ENCODE measurements at places on chromosomes 1 and 21.
A peak's percentile ranks its signal among the peaks of the same experiment; 100 is the strongest.

DNA sequence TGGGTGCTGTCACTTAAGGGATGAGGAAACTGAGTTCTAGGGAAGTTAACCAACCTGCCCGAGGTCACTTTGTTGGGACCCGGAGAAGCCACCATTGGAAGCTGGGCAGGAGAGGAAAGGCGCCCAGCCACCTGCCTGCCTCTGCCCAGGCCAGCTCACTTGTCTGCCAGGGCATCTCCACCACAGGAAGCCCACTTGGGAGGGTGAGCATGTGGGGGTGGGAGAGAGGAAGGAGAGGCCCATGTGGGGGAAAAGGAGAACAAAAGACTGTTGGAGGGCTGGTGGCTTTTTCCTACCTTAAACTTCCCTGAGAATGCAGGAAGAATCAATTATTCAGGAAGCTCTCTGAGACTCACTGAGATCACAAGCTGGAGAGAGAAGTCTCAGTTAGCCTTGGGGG is 43.8 kb upstream of the SELENON start:
- no peak for ATAC-seq

DNA sequence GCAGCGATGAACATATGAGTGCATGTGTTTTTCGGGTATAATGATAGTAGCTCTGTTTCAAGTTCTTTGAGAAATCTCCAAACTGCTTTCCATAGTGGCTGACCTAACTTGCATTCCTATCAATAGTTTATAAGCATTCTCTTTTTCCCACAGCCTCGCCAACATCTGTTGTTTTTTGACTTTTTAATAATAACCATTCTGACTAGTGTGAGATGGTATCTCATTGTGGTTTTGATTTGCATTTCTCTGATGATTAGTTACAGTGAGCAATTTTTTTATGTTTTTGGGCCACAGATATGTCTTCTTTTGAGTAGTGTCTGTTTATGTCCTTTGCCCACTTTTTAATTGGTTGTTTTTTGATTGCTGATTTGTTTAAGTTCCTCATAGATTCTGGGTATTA is 10.6 kb upstream of the RUNX1 start:
- ATAC-seq = no peak

GRCh38 chr1:20928146-20928545 is 141.0 kb upstream of the HP1BP3 start:
- no peak for ATAC-seq

DNA sequence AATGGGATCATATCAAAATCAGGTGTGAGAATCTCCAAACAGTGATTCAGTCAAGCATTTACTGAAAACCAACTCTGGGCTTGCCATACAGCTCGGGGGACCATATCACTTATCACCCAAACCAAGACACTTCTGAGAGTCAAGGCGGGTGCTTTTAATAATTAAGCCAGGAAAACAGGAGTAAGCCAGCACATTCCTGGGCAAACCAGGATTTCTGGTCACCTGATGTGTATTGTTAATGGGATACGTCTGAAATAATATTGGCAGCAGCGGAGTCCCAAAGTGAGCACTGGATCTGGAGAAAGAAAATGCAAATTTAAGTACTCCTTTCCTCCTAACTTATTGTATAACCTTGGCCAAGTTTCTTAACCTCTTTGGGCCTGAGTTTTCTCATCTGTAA is 17.6 kb downstream of the OSCP1 start:
- no peak for ATAC-seq

- no peak for ATAC-seq
These were observed 13.9 kb upstream of the PIGM start for GRCh38 chr1:160045653-160046052.

GRCh38 chr1:24022581-24023361 is 42.6 kb upstream of the SRSF10 start:
- peak; percentile 90 for ATAC-seq

- ATAC-seq = no peak
These were observed 489.6 kb downstream of the TTLL7 start for GRCh38 chr1:83509301-83509781.

DNA sequence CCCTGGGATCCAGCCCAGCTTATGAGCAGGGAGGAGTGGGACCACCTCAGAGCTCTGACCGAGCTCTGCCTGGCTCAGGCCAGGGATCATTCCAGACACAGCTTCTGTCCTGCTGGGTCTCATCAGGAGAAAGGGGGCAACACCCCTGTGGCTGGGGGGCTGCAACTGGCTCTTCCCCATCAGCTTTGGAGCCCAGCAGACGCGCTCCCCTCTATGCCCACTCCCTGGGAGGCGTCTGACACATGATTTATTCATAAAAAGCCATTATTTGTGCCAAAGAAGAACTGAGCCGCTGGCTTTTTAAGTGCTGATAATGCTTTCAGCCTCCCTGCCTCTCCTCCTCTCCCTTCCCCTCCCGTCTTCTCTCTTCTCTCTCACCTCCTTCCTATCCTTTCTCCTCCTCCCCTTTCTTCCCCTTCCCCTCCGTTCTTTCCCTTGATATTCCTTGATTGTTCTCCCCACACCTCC is 25.0 kb downstream of the FOXO6 start:
- ATAC-seq = no peak

DNA sequence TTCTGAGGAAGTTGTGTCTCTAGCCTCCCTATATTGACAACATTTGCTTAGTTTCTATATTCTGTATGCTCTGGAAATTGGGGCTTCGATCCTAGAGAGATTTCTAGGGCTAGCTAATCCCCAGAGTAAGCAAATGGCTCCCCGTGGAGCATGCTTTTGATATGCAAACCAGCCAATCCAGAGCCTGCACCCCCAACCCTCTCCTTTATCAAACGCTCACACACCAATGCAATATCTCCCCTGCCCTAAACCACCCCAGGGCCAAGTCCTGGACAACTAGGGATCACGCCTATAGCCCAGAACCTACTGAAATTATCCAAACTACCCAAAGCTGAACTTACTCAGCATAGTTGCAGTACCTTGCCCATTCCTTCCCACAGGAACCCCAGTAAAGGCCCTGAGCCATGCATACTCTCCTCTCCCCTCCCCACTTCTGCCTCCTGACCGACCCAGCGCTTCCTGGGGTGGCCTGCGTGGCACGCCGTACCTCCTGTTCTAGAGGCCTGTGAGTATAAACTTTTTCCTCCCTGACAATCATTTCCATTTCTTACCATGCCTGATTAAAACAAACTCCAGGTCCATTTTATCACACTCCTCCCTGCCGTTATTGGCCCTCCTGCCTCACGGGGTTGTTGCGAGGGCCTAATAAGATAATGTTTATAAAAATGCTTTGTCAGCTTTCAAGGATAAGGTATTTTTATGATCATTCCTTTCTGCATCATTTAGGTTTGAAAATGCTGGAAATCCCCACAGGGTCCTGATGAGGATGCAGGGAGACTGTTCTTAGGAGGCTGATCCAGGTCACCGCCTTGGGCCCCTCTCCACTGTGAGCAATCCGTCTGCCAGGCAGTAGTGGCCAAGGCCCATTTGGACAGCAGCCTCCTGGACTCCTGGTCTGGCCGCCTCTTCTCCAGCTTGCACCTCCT is 102.7 kb downstream of the TENT5C start:
- no peak for ATAC-seq

DNA sequence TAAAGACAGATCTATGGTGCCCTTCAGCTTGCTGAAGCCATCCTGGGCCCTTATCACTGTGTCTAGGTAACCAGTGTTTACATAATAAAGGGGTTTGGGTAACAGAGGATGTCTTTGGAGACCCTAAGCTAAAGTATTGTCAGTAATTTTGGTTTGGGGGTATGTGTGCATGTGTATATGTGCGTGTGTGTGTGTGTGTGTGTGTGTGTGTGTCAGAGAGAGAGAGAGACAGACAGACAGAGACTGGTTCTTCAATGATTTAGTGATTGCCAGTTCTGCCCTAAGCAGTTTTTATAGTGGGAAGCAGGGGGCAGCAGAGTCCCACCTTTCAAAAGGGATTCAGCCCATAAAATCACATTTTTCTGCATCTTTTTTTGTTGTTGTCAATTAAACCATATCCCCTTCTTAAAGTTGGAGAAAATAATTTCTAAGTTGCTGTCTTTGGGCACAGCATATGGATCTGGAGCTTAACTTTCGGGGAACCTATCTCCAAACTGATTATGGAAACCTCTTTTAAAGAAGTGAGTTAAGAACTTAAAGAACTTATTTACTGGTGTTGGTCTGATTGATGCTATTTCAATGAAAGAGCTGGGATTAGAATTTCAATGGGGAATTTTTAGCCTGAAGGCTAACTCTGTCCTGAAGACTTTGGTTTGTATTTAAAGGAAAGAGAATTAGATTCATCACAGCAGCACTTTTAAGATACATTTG is 51.1 kb downstream of the ZNF326 start:
- ATAC-seq = peak; percentile 86

DNA sequence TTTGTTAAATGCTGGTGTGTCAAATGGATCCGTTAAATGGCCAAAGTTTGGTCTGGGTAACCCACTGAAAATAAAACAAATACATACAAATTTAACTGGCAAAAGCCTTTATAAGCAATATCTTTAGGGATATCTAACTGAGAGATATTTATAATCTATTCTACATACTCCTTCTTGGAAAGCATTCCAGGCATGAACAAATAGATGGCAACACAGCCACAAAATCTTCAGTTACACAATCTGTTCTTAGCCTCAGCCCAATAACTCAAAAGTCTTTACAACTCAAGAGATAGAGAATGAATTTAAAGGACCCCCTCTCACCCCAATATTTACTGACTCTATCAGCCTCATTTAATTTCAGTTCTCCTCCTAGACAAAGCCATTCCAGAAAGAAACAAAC is 58.7 kb downstream of the NRDC start:
- no peak for ATAC-seq

- ATAC-seq = no peak
These were observed 301.7 kb upstream of the KAZN start for GRCh38 chr1:14296795-14297194.

DNA sequence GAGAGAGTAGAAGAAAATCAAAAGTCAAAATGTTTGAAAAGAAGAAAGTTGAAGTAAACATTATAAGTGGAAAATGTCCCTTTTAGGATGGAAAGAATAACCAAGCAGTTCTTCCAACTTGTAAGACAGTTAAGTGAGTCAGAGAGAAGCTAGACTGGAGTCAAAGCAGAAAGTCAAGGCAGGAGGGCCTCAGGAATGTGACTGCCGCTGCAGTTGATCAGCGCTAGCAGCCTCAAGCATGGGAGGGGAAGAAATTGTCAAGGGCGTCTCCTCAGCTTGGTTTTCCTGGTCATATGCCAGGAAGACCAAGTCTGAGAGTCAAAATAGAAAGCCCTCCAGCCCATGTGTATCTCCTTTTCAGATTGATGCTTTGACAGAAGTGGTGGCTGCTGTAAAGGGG is 23.2 kb downstream of the HAO2 start:
- ATAC-seq = no peak

GRCh38 chr1:65002508-65003315 is 36.4 kb upstream of the JAK1 start:
- ATAC-seq = no peak

DNA sequence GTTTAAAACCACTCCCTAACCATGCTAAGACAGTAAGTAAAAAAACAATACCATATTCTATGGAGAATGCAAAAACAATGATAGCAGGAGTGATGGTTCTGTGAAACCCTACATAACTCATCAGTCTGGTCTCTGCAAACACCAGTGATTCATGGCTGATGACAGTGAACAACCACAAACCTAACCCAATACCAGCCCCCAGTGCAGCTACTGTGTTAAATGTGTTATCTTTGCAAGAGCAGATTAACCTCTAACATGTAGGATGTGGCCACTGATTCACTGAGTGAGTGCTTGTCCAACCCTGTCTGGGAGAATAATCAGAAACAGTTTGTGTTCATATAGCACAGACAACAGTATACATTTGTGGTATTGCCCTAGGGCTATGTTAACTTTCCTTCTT is 100.2 kb upstream of the COG2 start:
- no peak for ATAC-seq

DNA sequence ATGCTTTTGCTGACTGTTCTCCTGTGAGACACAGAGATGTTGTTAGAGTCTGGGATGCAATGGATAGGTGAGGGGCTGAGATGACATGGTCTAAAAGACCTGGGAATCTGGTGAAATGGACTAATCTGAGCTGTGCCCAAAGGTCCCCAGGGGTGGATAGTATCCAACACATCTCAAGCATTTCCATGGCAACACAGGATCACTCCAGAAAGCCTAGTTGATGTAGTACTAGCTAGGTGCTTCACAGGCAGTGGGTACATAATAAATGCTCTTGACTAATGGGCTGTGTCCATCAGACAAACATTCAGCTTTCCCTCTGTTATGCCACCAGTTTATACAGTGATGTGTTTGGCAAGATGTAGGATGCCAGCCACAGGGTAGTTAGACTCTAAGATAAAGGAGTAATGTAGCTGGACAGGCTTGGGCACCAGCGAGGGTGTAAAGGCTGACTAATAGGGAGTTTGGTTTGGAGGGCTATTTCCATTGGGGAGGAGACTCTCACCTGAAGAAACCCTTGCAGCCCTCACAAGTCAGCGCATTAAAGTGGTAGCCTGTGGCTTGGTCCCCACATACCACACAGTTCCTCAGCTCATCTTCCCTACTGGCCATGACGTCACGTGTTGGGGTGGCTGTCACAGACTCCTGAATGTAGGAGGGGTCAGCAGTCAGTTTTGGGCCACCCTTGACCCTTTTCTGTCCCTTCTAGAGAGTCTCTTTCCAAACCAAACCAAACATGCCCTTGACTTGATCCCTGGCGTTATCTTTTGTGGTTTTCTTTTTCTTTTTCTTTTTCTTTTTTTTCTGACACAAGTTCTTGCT is 1.8 kb downstream of the NR1I3 start:
- ATAC-seq = no peak

DNA sequence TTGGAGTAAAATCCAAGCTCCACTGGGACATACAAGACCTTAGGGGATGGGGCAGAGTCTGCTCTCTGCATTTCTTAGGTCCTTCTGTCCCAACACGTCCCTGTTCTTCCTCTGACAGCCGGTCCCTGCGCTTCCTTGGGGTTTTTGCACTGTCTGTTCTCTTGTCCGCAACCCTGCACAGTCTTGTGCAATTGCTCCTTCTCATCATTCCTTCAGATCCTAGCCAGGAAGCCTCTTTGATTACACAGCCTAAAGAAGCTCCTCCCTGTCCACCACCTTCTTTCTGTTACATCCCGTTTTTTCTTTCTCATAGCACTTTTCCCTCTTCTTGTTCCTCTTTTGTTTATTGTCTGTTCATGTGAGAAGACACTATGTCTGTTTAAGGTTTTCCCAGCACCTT is 19.9 kb downstream of the ACOT11 start:
- ATAC-seq = no peak

GRCh38 chr1:75908717-75909152 is 23.5 kb downstream of the ASB17 start:
- peak; percentile 99 for ATAC-seq

DNA sequence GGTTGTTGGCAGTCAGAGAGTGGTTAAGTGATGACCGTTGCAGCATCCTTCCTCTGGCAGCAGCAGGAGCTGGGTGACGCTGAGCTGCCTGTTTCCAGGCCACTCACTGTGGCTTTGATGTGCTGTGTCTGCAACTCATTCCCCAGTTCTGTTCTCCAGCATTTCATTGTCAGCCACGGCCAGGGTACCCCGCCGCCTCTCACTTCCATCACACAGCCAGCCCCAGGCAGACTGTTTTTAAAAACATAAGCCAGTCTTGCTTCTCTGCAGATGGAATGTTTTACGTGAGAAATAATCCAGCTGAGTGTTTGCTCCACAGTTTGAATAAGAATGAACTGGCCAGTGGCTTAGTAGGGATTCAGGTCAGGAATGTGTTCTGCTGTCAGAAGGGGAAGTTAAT is 21.5 kb upstream of the ST6GALNAC3 start:
- ATAC-seq = peak; percentile 89
